ENCODE measurements at places on chromosomes 6 and 20.
A peak's percentile ranks its signal among the peaks of the same experiment; 100 is the strongest.

GRCh38 chr6:54860132-54860531, 13.6 kb downstream of the FAM83B start:
- H3K27ac ChIP-seq = no peak overlapping the region
- H3K4me3 ChIP-seq = no peak overlapping the region
- H3K36me3 ChIP-seq = no peaks in the 10 kb centered on the region
- no peak for DNase-seq
- peaks cover 2% of the 10 kb centered on the region for H3K4me1 ChIP-seq

GRCh38 chr6:13404892-13405254, 76.5 kb upstream of the TBC1D7 start:
- H3K27ac ChIP-seq = no peak overlapping the region
- no peak overlapping the region for H3K4me3 ChIP-seq
- peaks cover 17% of the 10 kb centered on the region for H3K4me1 ChIP-seq
- DNase-seq = no peak
- H3K36me3 ChIP-seq = no peaks in the 10 kb centered on the region

- no peak overlapping the region for H3K4me3 ChIP-seq
- peaks cover 28% of the 10 kb centered on the region for H3K4me1 ChIP-seq
- DNase-seq = peak; percentile 63
- no peaks in the 10 kb centered on the region for H3K36me3 ChIP-seq
These were observed 687.9 kb upstream of the CITED2 start for GRCh38 chr6:140062043-140063020.

DNA sequence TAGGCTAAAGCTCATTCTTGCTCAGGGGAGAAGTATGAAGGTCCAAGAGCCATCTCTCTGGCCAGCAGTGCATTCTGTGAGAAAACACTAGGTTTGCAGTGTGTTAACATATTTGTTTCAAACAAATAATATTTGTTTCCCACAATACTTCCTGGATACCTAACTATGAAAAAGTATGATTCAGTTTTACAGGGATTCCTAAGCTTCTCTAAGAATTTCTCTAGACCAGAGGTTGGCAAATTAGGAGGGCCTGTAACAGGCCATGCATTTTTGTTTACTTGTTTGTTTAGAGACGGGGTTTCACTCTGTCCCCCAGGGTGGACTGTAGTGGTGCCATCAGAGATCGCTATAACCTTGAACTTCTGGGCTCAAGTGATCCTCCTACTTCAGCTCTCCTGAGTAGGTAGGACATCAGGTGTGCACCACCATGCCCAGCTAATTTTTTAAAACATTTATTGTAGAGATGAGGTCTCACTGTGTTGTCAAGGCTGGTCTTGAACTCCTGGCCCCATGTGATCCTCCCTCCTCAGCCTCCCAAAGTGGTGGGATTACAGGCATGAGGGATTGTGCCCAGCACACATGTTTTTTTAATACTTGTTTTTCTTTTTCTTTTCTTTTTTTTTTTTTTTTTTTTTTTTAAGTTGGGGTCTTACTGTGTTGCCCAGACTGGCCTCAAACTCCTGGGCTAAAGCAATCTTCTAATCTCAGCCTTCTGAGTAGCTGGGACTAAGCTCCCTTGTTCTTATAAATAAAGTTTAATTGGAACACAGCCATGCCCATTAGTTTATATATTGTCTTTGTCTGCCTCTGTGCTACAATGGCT, 71.7 kb downstream of the ADGRG6 start:
- H3K36me3 ChIP-seq = peaks cover 3% of the 10 kb centered on the region
- no peak overlapping the region for H3K4me3 ChIP-seq
- no peak for DNase-seq
- peaks cover 55% of the 10 kb centered on the region for H3K4me1 ChIP-seq
- no peak overlapping the region for H3K27ac ChIP-seq
- H3K27me3 ChIP-seq = no peaks in the 10 kb centered on the region

DNA sequence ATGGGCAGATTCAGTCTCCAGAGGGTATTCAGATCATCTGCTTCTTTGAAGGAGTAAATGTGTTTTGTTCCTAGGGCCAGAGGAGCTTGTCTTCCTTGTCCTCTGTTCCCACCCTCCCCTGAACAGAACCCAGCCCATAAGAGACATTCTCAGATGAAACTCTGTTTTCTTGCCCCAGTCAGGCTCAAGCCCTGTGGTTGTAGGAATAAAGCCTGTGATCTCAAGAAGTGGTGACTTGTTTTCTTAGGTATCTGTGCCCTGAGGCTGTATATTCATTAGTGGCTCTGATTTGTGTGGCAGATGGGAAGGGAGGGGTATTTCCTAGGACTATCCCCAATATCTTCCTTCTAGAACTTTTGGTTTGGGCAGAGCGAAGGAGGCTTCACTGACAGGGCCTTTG, 27.9 kb downstream of the GSS start:
- no peaks in the 10 kb centered on the region for H3K4me1 ChIP-seq
- H3K27me3 ChIP-seq = no peaks in the 10 kb centered on the region
- no peak for DNase-seq
- H3K27ac ChIP-seq = no peak overlapping the region
- no peak overlapping the region for H3K4me3 ChIP-seq

GRCh38 chr6:131293472-131293911, 158.2 kb downstream of the AKAP7 start:
- H3K4me1 ChIP-seq = peaks cover 12% of the 10 kb centered on the region
- DNase-seq = no peak
- no peak overlapping the region for H3K27ac ChIP-seq
- no peak overlapping the region for H3K4me3 ChIP-seq
- no peaks in the 10 kb centered on the region for H3K36me3 ChIP-seq

DNA sequence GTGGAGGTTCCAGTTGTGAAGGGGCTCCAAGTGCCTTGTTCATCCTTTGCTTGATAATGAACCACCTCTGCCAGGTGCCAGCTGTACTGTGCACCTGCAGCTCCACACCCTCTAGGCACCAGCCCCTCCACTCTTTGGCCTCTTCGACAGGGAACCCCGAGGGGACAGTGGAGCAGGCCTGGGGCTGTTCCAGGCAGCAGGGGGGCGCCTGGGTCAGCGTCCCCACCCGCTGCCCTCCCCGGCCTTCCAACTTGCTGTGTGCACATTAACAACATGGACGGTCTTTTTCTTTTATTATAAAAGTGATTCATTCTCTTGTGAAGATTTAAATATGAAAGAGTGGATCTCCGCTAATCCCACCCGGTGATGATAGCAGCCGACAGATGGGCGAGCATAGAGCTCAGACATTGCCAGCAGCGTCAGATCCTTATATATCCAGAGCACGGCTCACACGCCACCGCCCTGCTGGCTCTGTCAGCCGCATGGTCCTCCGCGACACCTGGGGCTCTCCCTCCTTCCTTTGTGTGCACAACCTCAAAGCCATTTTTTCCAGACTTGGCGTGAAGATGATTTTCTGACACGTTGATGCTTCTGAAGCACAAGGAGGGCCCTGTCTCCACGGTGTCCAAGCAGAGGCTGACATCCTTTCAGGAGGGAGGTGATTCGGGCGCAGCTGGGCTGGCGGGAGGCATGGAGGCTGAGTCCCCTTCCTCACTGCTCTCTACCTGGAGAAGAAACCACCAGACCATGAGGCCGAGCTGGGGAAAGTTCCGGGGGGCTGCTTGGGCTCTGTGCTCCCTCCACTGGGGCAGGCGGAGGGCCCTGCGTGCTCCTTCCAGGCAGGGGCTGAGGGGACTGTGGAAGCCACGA, 22.2 kb upstream of the MRGBP start:
- DNase-seq = no peak
- no peaks in the 10 kb centered on the region for H3K36me3 ChIP-seq
- no peak overlapping the region for H3K4me3 ChIP-seq
- H3K27me3 ChIP-seq = no peaks in the 10 kb centered on the region

DNA sequence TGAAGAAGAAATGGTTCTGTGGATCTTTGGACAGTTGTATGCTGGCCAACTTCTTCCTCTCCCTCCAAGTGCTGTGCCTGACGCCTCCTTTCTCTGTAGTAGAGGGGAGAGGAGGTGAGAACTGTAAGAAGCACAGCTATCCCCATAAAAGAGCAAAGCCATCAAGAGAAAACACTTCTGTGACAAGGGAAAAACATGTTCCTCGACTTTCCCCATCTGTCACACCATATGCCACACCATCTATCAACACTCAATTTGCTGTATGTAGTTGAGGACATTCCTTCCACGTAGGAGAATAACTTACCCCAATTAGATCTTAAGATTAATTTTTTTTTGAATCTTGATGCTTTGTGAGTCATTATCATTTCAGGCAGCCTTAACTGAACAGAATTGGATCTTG, 156.2 kb upstream of the PLCB4 start:
- no peak for DNase-seq
- H3K36me3 ChIP-seq = no peaks in the 10 kb centered on the region
- no peak overlapping the region for H3K4me3 ChIP-seq
- no peaks in the 10 kb centered on the region for H3K4me1 ChIP-seq
- no peak overlapping the region for H3K27ac ChIP-seq

GRCh38 chr20:63097336-63097831, 90.6 kb upstream of the BHLHE23 start:
- no peaks in the 10 kb centered on the region for H3K36me3 ChIP-seq
- no peaks in the 10 kb centered on the region for H3K4me1 ChIP-seq
- H3K4me3 ChIP-seq = no peak overlapping the region
- H3K27me3 ChIP-seq = no peaks in the 10 kb centered on the region

DNA sequence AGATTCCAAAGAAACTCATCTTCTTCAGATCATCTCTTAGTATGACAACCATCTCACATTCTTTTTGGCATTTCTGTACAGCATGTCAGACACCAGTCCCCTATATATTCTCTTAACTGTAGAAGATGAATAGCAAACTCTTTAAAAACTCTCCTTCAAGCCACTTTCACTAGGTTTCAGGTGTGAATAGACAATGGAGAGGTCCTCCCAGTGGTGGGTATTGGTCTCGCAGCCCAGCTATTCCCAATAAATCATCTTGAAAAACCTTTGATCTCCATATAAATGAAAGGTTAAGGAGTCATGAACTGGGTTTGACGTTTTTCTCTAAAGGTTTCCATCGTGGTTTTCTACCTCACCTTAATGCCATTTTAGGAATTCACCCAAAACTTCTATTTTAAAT, 180.0 kb downstream of the GJA1 start:
- H3K27ac ChIP-seq = no peak overlapping the region
- H3K36me3 ChIP-seq = no peaks in the 10 kb centered on the region
- H3K4me3 ChIP-seq = no peak overlapping the region

DNA sequence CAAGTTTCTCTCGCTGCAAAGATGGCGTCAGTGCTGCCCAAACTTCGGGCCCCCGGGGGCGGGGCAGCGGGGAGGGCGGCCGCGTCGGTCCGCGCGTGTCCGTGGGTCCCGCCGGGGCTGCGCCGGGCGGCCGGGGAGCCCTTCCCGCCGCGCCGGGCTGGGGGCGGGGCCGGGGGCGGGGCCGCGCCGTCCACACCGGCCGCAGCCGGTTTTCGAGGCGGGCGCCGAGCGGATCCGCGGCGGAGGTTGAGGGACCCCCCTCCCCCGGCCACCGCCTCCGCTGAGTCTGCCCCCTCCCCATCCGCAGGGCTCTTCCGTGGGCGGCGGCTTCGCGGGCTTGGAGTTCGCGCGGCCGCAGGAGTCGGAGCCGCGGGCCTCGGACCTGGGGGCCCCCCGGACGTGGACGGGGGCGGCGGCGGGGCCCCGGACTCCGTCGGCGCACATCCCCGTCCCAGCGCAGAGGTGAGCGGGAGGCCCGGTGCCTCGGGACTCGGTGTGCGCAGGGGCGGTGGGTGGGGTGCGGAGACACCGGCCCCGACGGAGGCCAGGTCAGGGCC, 572 bp downstream of the SLC2A4RG start:
- peak overlapping the region; percentile 59 for H3K4me3 ChIP-seq
- no peaks in the 10 kb centered on the region for H3K4me1 ChIP-seq
- no peaks in the 10 kb centered on the region for H3K27me3 ChIP-seq

DNA sequence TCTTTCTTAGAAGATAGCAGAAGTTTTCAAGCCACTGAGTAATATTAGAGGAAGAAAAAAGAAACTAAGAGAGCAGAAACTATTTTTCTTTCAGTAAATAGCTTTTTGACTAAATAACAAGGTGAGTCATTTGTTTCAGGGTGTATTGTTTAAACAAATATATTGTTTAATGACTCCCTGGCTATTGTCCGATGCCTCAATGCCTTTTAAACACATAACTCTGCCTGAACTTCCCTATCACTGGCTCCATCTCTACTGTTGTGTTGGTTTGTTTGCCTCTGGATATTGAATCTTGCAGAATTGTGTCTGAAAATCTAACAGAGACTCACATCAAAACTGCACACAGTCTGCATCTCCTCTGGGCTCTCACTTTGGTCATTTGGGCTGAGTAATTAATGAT, 19.6 kb upstream of the CLIC5 start:
- no peaks in the 10 kb centered on the region for H3K27me3 ChIP-seq
- DNase-seq = no peak
- H3K4me1 ChIP-seq = no peaks in the 10 kb centered on the region
- H3K36me3 ChIP-seq = no peaks in the 10 kb centered on the region

DNA sequence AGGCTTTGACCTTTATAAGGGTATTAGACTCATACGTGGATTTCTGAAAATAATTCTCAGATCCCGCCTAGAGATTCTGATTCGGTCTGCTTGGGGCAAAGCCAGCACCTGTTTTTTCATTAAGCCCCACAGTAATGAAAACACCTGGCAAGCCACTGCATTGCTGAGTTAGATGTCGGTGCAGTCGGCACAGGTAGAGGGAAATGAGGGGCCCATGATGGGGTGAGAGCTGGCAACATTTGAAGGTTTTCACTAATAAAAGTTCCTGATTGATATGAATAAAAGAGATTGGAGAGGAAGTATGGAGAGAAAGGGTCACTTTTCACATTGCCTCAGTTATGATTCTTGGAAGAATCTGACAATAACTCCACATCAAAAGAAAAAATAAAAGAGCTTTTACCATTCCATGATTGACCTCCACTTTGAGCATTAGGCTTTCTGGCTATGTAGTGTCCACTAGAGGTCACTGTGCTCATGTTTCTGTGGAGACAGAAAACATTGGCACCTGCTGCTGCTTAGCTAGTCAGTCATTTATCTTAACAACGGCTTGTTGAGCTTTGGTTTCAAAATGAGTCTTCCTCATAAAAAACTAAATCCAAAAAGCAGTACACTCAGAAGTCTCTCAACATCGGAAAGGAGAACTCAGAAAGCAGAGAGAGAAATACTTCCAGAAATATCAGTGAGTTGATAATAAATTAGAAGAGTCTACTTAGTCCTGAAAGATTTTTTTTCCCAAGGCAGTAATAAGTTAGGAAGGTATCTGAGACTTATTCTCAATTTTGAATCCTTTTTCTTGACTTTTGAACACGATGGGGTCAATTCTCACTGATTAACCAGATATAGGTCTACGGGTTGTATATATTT, 53.3 kb upstream of the KLHL31 start:
- no peak overlapping the region for H3K27ac ChIP-seq
- H3K4me3 ChIP-seq = no peak overlapping the region
- H3K4me1 ChIP-seq = no peaks in the 10 kb centered on the region
- H3K27me3 ChIP-seq = no peaks in the 10 kb centered on the region

DNA sequence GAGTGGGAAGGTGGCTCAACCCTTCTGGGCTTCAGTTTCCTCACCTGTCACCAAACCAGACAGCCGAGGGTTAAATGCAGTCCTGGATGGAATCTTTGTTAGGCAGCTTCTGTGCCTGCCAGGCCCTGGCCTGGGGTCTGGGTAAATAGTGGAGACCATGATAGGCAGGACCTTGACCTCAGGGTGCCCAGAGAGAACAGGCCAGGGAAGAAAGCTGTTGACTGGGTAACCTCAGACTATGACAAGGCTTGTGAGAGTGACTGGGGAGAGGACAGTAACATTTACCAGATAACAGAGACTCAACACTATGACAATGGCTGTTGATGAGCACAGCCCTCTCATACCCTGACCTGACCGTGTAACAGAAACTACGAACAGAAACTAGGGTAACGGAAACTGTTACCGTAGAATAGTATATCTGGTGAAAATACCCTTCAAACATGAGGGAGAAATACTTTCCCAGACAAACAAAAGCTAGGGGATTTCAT, 218.3 kb downstream of the PREX1 start:
- H3K4me1 ChIP-seq = no peaks in the 10 kb centered on the region
- DNase-seq = no peak
- no peak overlapping the region for H3K27ac ChIP-seq
- no peak overlapping the region for H3K4me3 ChIP-seq

GRCh38 chr6:34490390-34491090, 24.7 kb downstream of the PACSIN1 start:
- no peak overlapping the region for H3K27ac ChIP-seq
- no peaks in the 10 kb centered on the region for H3K27me3 ChIP-seq
- no peak overlapping the region for H3K4me3 ChIP-seq
